NCI-H774 (cell line): ENCODE measurements at places on chromosomes 13 and 19.

- no peak for DNase-seq
These were observed 5.5 kb upstream of the PDE4C start for GRCh38 chr19:18231775-18232174.

- no peak for DNase-seq
These were observed 14.0 kb downstream of the IRGC start for GRCh38 chr19:43729919-43730318.

DNA sequence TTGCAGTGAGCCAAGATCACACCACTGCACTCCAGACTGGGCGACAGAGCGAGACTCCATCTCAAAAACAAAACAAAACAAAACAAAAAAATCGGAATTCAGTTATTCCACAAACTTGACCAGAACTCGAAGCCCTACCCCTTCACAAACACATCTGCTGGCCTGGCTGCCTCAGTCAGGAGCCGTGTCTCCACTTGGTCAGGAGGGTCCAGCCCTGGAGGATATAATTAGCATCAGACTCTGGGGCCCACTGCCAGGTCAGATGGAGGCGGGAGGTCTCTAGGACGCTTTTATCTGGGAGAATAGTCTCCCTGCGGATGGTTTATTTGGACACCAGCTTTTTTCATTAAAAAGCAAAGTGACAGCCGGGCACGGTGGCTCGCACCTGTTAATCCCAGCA is 8.0 kb downstream of the ELL start:
- DNase-seq: no peak

DNA sequence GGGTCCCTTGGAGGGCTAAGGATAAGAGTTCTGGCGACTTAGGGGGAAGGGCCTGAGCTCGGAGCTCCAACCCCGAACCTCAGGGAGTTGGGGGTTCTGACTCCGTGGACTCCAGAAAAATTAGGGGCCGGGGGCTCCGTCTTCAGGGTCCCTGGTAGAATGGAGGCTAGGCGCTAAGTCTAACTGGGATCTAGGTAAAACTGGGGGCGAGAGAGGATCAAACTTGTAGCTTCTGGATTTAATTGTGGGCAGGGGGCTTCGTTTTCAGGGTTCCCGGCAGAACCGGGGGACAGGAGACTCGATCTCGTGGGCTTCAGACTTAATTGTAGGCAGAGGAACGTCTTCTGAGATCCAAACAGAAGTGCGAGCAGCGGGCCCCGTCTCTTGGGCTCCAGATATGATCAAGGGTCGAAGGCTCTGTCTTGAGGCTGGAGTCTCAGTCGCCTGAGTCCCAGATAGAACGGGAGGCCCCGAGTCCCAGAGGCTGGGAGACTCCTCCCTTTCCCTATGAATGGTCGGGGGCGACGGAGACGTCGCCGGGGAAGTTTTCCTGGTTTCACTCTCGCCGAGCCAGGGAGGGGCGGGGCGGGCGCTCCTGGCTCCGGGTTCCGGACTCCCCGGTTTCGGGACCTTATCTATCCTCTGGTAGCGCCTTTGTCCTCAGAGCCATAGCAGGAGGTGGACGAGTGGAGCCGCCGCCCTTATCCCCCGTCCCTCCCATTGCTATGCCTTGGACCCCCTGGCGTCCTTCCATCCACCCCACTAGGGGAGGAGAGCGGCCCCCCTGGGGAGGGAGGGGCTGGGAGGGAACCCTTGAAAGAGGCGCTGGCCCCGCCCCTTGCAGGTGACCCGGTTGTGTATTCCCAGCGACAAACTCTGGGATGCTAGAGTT is 1.3 kb downstream of the NECTIN2 start:
- peak; percentile 72 for DNase-seq

GRCh38 chr13:76723551-76724232 is 162.5 kb downstream of the KCTD12 start:
- no peak for DNase-seq

GRCh38 chr19:57802269-57802668 is 12.4 kb downstream of the ZNF552 start:
- DNase-seq: no peak

DNA sequence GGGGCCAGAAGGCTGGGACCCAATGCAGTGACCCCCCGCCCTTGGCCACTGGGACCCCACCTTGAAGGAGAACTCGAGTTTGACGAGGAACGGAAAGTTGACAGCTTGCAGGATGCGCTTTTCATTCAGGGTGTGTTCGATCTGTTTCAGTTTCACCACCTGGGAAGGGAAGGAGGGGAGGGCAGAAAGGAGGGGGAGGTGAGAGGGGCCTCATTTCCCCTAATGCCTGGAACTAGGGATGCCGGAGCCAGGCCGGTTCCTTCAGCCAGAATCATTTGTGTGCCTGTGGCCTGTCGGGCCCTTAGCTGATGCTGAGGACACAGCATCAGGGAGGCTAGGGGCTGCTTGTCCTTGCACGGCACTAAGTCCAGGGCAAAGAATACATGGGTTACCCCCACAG is 12.2 kb upstream of the SAMD1 start:
- DNase-seq: no peak

DNA sequence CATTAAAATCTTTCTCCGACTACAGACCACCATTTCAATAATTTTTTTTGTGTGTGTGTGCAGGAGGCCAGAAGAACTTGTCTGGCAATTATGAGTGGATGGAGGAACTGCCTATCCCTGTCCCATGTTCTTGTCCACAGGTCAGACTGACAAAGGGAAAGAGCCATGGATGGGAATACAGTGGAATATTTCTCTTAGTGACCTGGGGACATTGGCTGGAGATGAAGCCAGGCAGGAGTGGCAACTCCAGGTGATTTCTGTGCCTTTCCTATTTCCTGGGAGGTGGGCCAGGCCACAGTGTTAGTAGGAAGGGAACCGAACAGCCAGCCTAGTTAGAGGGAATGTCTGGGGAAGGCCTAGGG is 3.7 kb downstream of the PSG9 start:
- DNase-seq: no peak

- no peak for DNase-seq
These were observed 350.5 kb downstream of the DACH1 start for GRCh38 chr13:71516521-71516920.

GRCh38 chr13:65133094-65133493 is 2097.0 kb downstream of the PCDH9 start:
- no peak for DNase-seq

GRCh38 chr13:30143666-30144400 is 163.5 kb downstream of the KATNAL1 start:
- no peak for DNase-seq

GRCh38 chr13:44132710-44133109 is 240.9 kb upstream of the SERP2 start:
- no peak for DNase-seq

GRCh38 chr13:44306371-44307192 is 67.0 kb upstream of the SERP2 start:
- no peak for DNase-seq

DNA sequence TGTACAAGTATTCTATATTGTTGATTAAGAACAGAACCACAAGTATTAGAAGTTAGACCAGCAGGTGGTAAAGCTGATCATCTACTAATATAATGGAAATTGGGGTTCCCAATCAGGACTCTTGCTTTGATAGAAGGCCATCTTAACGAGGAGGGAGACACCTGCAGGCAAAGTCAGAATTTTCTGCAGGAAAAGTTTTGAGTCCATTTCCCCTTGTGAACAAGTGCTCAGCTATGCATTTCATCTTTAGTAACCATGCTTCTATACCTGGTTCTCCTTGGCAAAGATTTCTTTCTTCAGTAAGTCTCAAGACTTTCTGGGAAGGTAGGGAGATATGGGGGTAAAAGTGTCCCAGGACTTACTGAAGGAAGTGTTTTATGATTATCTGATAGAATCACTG is 36.1 kb upstream of the USPL1 start:
- DNase-seq: no peak

GRCh38 chr13:82947191-82947621 is 935.1 kb downstream of the SLITRK1 start:
- DNase-seq: no peak

DNA sequence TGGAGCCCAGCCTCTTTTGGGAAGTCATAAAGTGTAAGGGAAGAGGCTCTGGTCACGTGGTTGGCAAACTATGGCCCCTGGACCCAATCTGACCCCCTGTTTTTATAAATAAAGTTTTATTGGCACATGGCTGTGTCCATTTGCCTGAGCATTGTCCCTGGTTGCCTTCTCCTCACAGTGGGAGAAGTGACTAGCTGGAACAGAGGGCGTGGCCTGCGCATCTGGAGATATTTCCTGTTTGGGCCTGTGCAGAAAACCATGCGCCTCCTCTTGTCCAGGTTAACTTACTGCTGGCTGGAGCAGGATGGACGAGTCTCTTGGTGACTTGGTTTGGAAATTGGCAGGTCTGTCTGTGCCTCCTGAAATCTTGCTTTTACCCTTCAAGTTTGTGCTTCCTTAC is 48.3 kb downstream of the KDM4B start:
- no peak for DNase-seq

- DNase-seq: no peak
These were observed 20.9 kb downstream of the CABP5 start for GRCh38 chr19:48023011-48023410.

GRCh38 chr19:41570639-41571112 is 5.3 kb upstream of the CEACAM21 start:
- DNase-seq: peak; percentile 46

DNA sequence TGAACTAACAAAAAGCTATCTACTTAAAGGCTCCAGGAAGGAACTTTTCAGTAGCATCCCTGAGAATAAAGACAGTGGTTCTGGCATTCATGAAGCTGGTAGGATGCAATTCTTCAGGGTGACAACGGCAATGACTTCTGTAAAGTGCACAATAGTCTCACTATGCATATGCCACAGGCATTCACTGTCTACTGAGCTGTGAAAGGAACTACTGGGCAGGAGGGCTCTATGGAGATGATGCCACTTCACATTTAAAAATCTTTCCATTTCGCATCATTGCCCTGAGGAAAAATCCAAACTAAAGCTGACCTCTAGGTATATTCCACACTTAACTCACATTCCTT is 2020.6 kb upstream of the PCDH20 start:
- DNase-seq: no peak

- no peak for DNase-seq
These were observed 10.7 kb downstream of the ANO8 start for GRCh38 chr19:17323964-17324332.

DNA sequence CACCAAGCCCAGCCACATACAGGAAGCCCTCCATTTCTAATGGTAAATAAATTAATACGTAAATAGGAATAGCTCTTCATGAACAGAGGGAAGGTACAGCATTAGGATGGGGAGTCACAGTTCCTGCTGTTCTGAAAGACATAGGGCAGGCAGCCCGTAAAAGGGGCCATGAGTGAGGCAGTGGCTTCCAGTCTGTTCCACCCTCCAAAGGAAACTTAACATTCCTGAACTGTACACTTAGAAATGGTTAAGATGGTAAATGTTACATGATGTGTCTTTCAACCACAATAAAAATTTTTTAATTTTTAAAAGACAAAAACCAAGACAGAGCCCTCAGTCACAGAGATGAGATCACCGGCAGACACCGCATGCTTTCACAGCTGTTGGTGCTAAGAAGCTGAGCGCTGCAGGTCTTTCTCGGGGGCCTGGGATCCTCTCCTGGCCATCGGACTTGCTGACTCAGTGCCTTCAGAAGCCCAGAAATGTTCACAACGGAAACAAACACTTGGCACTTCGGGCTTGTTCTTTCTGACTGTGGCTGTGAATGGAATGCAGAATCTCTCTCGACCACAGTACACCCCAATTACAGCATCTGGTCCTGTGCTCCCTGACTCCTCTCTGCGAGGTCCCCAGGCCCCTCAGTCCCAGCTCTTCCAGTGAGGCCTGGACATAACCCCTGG is 36.4 kb downstream of the EPS15L1 start:
- DNase-seq: no peak

DNA sequence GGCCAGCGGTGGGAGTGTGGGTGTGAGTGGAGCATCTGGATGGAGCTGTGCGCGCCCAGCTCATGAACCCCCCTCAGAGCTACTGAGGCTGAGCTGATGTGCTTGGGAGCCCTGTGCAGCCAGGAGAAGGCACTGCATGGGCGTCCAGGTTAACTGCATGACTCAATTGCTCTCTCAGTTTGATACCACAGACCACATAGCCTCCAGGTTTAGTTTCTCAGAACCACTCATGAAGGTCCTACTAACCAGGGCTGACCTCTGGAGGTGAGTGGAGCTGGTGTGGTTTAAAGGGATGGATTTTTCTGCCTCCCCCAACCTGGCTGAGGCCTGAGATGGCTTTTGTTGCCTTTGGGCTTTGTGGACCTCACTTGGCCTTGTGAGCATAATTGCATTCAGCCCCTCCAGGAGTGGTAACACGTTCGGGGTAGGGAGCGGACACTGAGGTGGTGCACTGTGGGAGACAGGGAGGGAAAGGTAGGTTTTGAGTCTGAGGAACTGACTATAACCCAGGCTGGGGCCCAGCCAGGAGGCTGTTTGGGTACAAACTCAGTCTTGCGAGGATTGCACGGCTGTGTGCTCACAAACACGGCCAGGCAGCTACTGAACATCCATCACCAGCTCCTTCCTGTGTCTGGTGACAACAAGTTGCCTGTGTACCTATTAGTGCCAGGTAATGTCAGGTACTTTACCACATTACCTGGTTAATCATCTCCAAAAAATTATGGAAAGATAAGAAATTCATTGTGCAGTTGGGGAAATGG is 97.5 kb downstream of the RGCC start:
- no peak for DNase-seq

GRCh38 chr19:33156334-33156733 is 24.4 kb downstream of the WDR88 start:
- DNase-seq: no peak

DNA sequence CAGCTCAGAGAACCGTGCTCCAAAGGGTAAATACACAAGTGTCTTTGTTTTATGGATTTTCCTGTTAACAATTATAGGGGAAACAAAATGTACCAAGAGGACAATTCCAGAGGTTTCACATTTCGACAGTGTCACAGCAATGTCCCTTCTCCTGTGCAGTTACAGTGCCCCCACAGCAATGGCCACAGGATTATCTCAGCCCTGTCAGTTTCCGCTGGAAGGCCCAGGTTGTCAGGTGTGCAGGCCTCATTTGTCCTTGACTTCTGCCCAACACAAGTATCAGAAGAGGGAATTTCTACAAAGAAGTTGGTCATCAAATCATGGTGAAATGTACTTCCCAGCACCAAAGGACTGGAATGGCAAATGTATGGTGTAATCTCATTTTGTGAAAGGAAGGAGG is 11.2 kb upstream of the N4BP2L2 start:
- no peak for DNase-seq

GRCh38 chr19:409516-410242 is 732 bp upstream of the C2CD4C start:
- no peak for DNase-seq

DNA sequence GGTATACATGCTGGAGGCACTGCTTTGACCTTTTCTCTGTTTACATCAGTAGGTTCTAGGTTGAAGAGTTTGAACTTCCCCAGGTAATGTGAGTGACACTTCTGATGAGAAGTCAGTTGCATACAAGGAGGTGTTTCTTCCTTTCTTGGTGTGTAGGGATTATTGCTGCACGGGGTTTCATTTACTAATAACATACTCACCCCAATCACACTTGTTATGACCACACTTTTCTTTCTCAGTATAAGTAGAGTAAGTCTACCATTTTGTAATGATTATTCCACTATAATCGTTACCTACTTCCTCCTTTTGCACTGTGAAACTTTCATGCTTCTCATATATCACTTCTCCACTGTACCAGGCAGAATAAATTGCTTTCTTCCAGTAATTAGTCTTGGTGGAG is 138.0 kb downstream of the TNFSF13B start:
- DNase-seq: no peak

- DNase-seq: no peak
These were observed 146.8 kb downstream of the IER2 start for GRCh38 chr19:13297023-13297422.
